Cortex of kidney (tissue), 1 donor: ENCODE measurements at places on chromosomes 1 and 21.

DNA sequence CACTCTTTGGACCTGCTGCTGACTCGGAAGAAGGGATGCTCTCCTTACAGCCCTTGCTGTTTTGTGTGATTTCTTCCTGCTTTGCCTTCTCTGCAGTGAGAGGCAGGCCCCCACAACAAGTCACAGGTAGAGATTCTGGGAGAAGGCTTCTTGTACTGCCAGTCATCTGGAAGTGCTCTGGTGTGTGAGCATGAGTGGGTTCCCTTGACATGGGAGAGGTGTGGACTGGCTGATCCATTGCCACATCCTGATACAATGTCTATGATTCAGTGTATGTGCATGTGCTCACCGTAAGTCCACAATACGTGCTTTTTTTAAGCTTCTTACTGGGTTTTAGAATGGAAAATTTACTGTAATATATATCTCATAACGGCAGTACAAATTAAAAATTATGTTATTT, 46.0 kb upstream of the PLA2G4A start:
- no peak for DNase-seq

DNA sequence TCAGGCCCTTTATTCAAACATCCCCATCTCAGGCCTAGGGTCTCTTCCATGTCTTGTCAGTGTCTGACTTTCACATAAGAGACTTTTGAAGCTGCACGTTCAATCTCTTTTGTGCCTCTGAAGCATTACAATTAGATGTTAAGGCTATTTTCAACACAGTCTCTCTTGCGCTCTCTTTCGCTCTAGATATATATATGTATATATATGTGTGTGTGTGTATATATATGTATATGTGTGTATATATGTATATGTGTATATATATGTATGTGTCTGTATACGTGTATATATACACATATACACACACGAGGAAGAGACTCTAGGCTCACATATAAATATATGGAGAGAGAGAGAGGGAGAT, 162.5 kb upstream of the RNPC3 start:
- no peak for DNase-seq

GRCh38 chr1:102790997-102791396, 317.3 kb downstream of the COL11A1 start:
- DNase-seq: no peak

- DNase-seq: no peak
These were observed 210.7 kb upstream of the EDN2 start for GRCh38 chr1:41695118-41695745.

GRCh38 chr1:198829944-198830343, 191.1 kb downstream of the PTPRC start:
- no peak for DNase-seq

GRCh38 chr1:182670032-182670749, 14.2 kb downstream of the RGS8 start:
- DNase-seq: no peak

- no peak for DNase-seq
These were observed 100.3 kb downstream of the GRIK3 start for GRCh38 chr1:36934061-36934460.

GRCh38 chr1:185267701-185268100, 49.3 kb downstream of the IVNS1ABP start:
- DNase-seq: no peak

- no peak for DNase-seq
These were observed 481.8 kb upstream of the NFIA start for GRCh38 chr1:60600532-60600931.

DNA sequence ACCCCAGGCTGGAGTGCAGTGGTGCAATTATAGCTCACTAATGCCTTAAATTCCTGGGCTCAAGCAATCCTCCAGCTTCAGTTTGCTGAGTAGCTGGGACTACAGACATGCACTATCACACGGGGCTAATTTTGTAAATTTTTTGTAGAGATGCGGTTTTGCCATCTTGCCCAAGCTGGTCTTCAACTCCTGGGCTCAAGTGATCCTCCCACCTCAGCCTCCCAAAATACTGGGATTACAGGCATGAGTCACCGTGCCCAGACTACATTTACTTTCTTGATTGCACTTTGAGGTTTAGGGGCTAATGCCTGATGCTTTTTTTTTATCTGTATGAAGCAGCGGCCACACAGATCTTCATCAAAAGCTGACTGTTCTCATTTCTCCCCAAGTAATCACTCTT, 124.6 kb downstream of the KIF26B start:
- DNase-seq: no peak

DNA sequence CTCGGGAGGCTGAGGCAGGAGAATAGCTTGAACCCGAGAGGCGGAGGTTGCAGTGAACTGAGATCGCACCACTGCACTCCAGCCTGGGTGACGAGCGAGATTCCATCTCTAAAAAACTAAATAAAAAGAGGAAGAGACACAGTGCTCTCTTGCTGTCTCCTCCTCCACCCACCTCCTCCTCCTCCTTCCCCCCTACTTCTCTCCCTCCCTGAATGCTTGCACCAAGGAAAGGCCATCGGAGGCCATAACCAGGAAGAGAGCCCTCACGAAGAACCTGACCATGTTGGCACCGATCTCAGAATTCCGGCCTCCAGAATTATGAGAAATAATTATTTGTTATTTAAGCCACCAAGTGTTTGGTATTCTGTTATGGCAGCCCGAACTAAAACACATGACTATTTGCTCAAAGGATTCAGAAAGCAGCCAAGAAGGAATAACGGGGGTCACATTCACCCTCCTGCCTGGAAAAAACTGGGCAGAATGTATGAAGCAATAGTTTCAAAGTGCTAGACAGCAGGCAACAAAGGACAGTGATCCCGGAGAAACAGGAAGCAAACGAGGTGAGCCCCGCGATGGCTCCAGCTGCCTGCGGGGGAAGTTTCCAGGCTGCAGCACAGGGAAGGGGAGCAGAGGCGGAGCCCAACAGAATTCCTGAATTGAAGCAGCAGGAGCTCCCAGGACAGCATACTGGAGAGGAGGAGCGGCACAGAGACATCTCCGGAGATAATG, 35.8 kb downstream of the LDLRAD1 start:
- DNase-seq: no peak

DNA sequence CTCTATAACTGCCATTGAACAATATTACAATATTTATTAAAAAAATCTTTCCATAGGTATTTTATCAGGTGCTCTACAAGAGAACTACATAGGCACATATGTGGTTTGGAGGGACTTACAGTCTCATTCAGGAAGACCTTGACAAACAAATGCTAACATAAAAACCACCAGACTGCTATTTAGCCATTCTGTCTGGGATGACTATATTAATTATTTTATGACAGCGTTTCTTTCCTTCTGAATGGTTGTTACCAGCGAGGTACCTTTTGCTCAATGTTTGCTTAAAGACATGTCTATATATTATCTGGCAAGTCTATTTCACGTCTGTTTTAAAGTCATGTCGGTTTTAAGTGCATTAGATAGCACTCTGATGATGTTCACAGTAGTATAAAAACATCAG, 69.7 kb downstream of the RUNX1 start:
- DNase-seq: no peak

DNA sequence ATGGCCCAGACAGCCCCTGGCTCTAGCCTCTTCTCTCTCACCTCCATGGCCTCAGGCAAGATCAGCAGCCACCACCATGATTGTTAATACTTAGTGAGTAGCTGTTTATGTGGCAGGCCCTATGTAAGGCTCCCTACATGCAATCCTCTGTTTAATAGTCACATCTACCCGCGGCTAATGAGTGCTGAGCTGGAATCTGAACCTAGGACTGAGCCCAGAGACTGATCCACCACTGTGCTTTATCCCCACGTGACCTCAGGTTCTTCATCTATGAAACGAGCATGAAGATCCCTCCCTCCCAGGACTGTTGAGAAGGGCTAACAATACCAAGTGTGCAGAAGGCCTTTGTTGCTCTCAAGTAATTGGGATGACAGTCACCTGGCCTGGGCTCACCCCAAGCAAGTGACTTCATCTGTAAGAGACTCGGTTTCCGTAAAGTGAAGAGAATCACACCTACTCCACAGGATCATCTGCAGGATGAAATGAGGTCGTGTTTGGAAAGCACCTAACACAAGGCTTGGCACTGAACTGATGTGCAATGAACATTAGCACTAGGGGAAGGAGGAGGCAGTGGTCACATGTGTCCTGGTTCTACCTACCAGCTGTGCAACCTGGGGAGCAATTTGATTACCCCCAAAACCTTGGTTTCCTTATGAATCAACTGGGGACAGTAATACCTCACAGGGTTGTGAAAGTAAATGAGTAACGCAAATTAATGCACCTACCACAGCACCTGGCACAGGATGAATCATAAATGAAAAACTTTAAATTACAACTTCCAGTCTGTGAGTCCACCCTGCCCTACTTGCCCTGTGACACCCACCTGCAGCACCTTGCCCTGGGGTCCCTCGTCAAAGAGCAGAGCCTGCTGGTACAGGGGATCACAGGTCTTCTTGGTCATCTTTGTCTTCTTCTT, 37.2 kb downstream of the RIMS3 start:
- no peak for DNase-seq
